ENCODE measurements at places on chromosomes 7 and 10.
A peak's percentile ranks its signal among the peaks of the same experiment; 100 is the strongest.

DNA sequence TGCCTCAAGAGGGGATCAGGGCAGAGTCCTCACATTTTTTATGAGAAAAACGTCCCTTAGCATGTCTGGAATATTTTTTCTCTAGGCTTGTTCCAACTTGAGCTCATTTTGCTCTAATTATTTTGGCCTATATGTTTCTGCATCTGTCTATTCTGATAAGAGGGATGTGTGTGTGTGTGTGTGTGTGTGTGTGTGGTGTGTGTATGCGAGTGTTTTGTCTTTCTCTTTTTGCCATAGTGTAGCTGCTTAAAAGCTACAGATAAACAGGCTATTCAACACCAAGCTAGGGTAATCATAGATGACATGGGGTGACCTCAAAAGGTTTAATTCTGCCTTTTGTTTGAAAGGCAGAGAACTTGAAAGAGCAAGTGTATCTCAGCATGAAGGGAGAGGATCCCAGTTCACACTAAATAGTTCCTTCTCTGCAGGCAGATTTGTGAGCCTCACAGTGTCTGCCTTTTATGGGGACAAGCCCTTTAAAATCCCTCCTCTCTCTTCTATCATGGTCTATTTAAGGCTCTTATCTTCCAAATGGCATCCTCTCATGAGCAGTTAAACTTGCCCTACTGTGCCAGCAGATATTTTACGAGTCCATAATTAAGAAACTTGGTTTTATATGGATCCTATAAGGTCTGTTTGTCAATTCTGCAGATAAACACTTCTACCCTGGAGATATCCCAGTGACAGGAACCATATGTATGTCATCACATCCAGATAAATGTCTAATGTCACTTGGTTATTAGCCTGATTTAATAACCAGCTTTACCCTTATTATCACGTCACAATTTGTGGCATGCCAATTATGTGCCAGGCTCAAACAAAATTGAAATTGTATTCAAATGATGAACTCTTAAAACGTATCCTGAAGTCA lies 202.9 kb upstream of the MTPN start:
- DNase-seq = no peak

- DNase-seq = no peak
Measured at GRCh38 chr7:92366730-92367129, 80.6 kb upstream of the GATAD1 start.

DNA sequence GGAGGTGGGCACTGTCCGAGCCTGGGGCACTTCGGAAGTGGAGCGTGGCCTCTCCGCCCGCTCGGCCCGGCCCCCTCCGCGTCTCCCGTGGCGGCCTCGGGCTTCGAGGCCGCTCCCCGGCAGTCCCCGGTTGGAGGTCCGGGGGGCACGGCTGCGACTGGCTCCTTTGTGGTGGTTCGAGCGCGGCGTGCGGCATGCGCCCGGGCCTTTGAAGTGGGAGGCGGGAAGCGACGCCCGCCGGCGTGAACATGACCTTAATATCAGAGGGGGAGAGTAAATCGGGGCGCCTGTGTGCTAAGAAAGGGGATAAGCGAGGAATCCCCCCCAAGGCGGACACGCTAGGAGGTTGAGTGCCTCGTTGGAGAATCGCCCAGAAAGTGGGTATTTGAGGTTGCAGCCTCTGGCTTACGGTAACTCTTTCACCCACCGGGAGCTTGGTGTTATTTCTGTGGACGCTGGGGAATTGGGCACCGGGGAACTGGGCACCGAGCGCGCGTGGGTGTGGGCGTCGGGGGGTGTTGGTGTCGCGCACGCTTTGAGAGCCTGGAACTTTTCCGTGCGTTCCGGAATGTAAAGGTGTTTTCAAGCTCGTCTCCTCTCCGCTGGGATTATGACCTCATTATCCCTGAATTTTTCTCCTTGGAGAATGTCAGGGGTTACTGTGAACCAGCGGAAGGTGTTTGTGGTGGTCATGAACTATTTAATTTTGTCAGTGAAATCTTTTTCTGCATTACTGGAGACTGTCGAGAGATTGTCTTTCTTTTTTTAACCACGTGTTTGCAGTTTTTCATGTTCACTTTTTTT lies 660 bp downstream of the SUV39H2 start:
- peak; percentile 44 for DNase-seq

DNA sequence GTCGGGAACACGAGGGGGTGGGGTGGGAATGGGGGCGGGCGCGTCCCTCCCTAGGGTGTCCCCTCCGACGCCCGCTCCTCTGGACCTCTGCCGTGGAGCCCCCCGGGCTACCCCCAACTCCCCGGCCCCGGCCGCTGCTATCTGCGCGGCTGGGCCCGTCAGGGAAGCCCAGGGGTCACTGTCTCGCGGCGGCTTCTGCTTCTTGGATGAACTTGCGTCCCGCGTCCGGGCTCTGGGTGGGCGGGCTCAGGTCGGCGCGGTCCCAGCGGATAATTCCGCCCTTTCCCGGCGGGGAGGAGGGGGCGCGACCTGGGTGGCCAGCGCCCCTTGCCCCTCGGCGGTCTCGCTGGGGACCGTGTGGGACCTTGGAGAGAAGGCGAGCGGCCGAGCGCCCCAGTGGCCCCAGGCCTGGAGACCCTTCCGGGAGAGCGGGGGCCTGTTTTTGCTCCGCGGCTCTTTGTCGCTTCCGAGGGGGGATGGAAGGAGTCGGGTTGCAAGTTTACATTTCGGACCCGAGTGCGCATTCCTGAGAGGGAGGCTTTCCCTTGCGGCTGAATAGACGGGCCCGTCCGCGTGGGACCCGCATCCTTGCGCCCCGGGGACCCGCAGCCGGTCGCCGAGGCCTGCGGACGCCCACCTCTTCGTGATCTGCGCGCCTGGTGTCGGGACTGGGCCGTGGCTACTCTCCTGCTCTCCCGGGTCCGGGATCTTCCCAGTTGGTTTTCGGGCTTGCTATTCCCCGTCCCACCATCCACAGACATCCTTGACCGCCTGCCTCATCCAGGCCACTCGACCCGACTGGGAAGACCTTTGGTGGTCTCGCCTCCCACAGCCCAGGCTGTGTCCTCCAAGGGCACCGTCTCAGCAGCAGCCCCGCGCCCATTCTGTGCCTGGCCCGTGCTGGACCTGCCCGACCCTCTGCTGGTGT lies 812 bp downstream of the DOCK1 start:
- no peak for DNase-seq

GRCh38 chr7:2876031-2876731 lies 32.1 kb upstream of the GNA12 start:
- DNase-seq = no peak

DNA sequence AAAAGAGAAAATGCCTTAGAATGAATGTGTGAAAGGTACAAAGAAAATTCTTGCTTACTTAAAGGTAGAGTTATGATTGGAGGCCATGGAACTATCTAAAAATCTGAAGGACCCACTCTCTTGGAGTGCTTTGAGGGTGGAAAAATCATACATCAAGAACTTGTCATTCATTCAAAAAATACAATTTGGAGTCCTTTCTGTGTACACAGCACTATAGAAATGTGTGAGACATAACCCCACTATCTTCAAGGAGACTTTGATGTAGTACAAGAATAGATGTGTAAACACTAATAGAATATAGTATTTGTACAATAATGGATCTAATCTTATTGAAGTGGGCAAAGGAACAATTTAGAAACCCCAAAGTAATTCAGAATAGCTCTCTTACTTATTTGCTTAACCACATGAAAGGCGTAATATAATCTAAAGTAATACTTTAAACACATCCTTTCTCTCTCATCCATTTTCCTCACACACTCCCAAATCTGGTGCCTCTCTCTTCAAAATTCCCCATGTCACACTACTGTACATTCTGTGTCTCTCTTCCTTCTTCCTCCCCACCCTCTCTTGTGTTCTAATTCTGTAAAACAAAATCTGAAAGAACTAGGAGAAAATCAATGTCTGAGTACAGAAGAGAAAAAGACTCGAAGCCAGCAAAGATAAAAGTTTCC lies 166.7 kb downstream of the DNAJB9 start:
- no peak for DNase-seq

DNA sequence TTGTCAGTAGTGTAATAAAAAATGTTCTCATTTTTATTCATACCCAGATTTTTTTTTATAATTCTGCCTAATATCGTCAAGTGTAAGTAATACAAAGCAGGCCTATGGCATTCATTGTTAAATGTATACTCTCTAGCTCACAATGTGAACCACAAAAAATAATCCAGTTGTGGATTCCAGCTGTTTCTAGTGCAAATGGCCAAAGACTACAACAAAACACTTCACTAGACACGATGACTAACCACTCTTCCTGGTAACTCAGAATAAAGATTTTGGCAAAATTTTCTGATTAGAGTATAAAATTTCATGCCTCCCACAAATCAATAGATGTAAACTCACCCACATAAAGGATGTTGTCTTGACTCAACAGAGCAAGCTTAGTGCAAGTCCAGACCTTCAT lies 396.6 kb downstream of the DGKB start:
- DNase-seq = no peak

DNA sequence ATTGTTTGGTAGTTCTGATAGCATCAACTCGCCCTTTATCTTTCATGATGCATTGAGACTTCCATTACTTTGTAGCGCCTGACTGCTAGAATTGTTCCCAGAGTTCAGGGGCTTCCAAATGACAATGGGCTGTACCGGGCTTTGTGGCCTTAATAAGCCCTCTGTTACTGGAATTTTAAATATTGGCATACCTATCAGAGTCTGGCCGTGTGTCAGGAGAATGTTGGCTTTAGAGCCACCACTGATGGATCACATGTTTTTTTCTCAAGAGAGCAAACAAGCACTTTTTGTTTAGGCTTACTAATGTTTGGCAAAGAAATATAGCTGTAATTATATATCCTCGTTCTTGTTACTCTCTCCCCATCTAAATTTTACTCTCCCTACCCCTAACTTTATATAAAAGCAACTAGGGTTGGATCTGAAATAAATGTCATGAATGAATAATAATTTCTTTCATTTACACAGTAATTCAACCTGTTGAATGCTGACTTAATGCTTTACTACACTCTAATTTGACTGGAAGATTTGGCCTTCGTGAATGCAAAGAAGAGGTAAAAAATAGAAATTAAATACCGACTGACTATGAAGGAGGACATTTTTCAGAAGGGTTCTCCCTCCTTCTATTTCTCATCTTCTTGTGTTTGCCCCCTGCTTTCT lies 396.7 kb downstream of the AUTS2 start:
- DNase-seq = no peak

GRCh38 chr10:132255489-132256344 lies 52.0 kb downstream of the STK32C start:
- DNase-seq = no peak

DNA sequence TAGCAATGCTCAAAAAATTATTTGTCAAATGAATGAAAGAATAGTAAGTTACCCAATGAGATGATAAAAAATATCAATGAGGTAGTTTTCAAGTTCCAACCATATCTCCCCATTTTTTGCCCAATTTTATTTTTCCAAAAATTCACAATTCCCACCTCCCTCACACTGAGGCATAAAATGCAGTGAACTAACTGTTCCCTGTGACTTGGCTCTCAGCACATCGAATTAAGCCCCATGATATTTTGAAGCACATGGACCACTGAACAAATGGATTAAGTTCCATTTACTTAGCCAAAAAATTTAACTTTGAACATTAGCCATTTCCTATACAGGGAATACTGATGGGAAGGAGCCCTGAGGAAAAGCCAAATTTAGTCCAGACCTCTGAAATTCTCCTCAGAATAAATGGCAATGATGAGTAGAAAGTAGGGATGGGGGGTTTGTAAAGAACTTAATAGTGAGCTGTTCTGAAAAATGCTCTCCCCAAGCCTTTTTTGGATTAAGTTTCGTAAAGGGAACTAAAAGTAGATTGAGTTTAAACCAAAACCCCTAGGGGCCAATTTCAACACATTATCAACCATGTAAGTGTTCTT lies 166.3 kb upstream of the GRM3 start:
- DNase-seq = no peak

DNA sequence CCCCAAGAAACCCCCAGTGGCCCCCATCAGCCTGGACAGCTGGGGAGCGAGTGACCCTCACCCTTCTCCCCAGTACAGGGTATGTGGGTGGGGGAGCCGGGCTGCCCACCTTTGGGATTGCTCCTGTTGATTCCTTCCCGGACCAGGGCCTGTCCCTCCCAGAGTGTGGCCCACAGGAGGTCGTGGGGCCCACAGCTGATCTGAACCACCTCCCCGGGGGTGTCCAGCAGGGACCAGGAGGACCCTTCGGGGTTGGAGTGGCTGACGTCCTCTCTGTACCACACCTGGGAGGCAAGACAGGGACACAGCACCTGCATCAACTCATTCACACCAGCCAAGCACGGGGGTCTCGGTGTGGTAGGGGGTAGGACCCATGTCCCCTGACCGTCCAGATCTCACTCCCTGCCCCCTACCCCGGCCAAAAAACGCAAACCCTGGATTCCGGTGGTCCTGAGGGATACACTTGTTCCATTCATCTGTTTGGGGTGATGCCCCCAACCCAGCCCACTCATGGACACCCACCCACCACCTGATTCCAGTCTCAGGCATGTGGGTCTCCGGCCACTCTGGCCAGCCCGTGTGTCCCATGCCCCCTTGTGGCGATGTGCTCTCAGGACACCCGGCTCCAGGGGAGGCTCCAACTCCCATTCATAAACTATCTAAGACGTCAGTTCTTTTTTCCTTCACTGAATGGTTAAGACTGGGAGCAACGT lies 10.9 kb downstream of the TECPR1 start:
- DNase-seq = peak; percentile 71

DNA sequence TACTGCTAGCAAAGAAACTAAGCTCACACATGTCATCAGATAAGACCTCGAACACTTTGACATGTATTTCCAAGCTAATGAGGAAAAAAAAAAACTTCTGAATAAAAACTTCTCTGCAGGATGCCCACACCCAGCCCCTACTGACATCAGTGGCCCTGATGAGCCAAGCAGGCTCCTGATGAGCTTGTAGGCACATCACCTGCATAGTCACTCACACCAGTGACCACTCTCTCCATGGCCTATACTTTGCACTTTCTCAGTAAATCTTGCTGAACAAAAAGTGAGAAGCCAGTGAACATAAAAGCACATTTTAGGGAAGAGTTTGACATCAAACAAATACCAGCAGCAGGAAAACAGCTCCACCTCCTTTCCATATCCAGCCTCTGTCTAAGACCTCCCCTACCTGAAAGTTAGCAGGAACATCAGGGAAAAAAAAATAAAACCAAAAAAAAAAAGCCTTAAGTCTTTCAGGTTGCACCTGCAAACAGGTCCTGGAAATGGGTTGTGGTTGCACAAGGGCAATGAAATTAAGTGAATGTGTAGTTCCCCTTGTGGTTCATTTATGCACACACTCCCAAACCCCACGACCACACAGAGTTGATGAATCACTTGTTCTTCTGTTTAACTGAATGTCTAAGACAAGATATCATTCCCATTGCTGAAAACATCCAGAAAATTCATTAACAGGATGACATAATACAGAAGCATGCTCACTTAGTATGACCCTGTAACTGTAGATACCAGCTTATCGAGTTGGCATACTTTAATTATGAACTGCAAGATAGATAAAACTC lies 205.2 kb upstream of the PDE1C start:
- peak; percentile 49 for DNase-seq

GRCh38 chr10:112442063-112442462 lies 4.7 kb downstream of the ZDHHC6 start:
- DNase-seq = peak; percentile 18

DNA sequence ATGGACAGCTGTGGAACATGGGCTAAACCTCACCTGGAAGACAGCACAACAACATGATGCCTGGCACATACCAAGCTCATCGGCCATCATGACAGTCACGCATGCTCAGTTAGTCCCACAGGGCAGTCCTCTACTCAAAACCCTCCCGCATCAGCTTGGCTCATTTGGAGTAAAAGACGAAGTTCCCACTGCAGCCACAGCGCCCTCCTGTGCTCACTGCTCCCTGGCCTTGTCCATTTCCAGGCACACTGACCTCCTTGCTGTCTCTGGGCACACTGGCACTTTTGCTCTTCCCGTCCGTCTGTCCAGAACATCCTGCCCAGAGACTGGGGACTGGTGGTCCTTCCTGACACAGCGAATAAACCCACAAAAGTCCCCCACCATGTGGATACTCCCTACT lies 66.2 kb downstream of the LARP4B start:
- DNase-seq = no peak

Data from GM12865 (cell line).